Right lung (tissue), 10 donors: ENCODE measurements at places on chromosomes 3 and 15. TPM values are rescaled to one million over a fixed set of nuclear protein-coding genes. Genes with fewer than 3 reads are reported as not detected.

DNA sequence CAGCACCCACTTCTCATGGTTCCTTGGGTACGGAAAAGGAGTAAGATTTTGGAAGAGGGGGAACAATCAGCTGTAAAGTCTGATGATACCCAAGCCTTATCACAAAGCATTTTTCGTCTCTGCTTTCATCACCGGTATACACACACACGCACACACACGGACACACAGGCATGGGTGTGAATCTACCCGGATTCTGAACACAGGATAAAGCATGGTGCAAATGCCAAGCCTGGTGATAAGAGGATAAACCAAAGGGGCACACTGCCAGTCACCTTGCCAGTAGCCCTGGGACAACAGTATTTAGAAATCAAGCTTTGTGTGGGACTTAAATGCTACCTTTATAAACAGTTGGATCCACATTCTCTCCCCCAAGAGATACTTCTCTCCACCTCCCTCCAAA, 22.2 kb downstream of the FAM174B start:
- DNase-seq = no peak

GRCh38 chr15:89472785-89473256, 23.6 kb downstream of the RHCG start:
- DNase-seq = peak; percentile 14

DNA sequence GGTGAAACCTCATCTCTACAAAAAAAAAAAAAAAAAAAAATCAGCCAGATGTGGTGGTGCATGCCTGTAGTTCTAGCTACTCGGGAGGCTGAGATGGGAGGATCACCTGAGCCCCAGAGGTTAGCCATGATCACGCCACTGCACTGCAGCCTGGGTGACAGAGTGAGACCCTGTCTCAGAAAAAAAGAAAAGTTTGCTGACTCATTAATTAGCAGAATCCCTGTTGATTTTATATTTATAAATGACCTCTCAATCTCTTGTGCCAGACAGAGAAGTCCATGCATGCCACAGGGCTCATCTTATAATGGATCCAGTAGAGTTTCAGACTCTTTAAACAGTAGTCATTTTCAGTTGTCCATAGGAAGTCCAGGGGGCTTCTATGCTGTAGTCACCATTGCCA, 32.9 kb downstream of the ABHD6 start:
- DNase-seq = no peak

GRCh38 chr15:62115847-62116246, 49.1 kb downstream of the C2CD4A start:
- no peak for DNase-seq

DNA sequence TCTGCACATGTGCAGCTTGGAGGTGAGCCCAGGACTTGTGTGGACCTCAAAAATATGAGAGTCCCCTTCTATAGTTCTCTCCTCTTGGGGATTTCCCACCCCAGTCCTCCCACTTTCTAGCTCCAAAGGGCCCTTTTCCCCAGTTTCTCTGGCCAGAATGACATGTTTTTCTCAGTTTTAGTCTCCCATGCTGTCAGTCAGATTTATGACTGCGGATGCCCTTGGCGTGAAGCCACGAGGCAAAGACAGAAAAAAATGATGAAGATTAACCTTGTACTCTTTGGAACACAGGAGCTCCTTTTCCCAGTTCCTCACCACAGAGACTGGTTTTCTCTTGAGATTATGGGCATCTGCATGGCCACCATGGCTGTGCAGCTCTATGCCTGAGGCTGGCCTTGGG, 72.0 kb upstream of the TTBK2 start:
- DNase-seq = no peak

CORO2B gene
- 19.8 TPM for polyA plus RNA-seq

GRCh38 chr3:186022931-186023330, 85.1 kb upstream of the TRA2B start:
- no peak for DNase-seq

DNA sequence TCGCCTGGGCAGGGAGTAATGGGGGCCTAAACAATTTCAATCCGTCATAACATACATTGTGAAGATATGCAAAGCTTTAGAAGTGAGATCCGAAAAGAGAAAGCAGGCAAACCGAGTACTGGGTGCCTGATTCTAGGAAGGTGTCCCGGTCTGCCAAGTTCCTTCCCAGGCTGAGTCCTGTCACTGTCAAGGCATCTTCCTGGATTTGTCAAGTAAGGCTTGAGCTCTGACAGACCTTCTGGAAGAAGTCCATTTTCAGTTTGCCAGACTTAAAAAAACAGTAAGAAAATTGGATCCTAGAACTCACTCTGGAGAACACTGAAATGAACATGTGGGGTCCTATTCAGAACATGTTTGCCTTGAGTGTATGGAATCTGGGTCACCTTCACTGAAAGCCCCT, 253.9 kb downstream of the RORA start:
- DNase-seq = no peak

DNA sequence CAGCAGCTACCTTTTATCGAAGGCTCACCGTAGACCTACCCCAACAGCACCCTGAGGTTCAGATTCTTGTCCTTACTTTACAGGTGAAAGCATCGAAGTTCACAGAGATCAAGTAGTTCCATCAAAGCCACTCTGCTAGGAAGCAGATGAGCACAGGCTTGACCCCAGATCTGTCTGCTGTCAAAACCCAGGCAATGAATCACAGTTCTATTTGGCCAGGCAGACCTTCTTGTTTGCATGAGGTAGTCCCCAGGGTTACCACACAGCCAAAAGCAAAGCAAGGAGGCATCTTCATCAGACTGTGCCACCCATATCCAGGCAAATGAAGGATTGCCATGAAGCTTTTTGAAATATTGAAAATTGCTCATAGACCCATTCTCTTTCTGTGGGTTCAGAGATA, 33.0 kb downstream of the HES1 start:
- no peak for DNase-seq

PFN2 gene
- polyA plus RNA-seq = 293 TPM

GOLGA6L7 gene
- 1.1 TPM for polyA plus RNA-seq

SLC6A1 gene
- polyA plus RNA-seq = 6.0 TPM

DNA sequence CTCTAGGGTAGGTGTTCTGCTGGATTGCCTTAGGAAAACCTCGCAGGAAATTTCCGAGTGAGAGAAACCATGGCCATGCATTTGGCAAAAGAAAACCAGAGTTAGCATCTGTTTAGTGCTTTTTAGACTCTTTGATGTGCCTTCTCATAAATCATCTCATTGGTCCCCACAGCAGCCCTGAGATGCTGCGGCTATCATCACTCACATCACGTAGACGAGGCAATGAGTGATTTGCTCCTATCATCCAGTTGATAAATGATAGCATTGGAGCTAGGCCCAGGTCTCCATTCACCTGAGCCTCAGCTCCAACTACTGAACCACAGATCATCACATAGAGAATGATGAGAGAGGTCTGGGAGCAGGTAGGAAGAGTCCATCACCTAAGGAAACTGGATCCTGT, 111.1 kb downstream of the PDCD6IP start:
- DNase-seq = no peak

GRCh38 chr15:27458345-27459084, 487.5 kb downstream of the GABRG3 start:
- DNase-seq = no peak

DNA sequence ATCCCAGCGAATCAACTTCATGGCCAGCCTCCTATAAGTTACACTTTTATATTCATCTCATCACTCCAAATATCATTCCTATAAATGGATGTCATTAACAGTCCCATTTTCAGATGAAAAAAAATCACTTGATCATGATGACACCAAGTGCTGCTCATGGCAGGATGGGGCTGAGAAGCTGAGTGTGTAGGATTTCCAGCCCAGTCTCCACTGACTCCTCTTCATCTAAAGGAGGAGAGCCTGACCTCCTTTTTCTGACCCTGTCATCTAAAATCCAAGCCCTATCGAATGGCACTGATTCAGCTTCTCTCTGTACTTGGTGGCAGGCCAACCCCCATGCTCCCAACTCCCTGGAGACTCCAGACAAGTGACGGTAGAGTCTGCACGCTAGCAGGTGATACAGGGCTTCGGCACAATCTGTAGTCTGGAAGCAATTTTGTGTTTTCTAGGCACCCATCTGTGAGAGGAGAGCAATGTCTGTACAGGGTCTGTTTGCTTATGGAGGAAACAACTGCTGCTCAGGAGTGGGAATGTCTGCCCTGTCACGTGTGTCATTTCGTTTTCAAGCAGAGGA, 103.2 kb downstream of the EPHB1 start:
- no peak for DNase-seq

- no peak for DNase-seq
Observed at GRCh38 chr3:164458986-164459385, 619.3 kb downstream of the SI start.

DNA sequence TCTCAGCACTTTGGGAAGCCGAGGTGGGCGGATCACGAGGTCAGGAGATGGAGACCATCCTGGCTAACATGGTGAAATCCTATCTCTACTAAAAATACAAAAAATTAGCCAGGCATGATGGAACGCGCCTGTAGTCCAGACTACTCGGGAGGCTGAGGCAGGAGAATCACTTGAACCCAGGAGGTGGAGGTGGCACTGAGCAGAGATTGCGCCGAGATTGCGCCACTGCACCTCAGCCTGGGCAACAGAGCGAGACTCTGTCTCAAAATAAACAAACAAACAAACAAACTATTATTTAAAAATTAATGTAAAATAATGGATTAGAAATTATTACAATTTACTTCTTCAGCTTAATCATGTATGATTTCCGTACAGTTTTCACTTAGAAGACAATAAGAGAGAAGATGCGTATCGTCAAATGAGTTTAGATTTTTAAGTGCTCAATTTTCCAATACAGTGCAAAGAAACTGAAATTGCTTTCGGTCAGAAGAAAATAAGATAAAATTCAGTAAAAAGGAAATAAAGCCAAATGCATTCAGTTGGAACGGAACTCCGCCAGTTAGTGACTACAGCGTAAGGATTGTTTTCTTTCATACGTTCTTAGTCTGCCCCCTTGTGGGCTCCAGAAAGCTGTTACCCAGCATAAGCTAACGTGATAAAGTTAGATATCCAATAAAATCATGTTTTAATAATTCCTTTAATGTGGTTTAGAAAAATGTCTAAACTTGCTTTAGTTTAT, 24.8 kb downstream of the AADAC start:
- peak; percentile 71 for DNase-seq

DNA sequence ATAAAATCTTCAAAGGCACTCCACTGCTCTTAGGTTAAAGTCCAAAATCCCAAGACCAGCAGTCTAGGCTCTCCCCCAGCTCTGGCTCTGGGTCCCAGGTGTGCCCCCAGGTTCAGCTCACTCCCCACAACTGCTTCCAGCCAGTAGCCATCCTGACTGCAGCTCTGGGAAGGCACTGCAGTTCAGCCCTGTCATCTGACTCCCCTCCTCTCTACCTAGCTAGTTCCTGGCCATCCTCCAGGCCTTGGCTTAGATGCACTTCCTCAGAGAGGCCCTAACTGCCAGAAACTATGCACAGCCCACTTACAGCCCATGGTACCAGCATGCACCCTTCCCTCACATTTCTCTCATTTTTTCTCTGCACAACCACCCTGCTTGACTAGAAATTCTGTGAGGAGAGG, 25.5 kb downstream of the TBC1D2B start:
- DNase-seq = no peak

DNA sequence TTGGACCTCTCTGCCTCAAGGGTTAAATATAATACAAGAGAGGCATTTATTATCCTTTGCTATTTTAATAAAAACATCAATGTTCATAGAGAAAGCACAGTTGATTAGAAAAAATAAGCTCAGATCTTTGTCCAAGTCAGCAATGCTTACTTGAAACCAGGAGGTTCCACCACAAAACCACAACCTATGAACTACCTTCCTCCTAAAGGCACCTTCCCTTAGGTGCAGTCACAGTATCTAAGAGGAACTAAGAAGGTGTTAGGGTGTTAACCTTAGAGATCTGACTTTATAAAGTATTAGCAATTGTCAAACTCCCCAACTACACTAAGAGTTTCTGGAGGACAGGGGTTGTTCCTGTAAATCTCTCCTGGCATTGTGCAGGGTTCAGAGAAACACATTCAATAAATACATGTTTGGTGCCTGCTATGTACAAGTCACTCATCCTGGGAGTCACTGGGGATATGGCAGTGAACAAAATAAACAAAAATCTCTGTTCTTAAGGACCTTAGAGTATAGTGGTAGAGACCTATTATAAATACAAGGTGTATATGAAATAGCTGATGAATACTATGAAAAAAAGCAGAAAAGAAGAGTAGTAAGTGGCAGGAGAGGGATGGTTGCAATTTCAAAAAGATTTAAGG, 208.6 kb downstream of the NFKBIZ start:
- DNase-seq = no peak
